Activated naive CD4-positive, alpha-beta T cell treated with Interleukin-2 at 50 U/mL for 16 hours (primary cell): ENCODE measurements at places on chromosomes 6 and 20.
A peak's percentile ranks its signal among the peaks of the same experiment; 100 is the strongest.

DNA sequence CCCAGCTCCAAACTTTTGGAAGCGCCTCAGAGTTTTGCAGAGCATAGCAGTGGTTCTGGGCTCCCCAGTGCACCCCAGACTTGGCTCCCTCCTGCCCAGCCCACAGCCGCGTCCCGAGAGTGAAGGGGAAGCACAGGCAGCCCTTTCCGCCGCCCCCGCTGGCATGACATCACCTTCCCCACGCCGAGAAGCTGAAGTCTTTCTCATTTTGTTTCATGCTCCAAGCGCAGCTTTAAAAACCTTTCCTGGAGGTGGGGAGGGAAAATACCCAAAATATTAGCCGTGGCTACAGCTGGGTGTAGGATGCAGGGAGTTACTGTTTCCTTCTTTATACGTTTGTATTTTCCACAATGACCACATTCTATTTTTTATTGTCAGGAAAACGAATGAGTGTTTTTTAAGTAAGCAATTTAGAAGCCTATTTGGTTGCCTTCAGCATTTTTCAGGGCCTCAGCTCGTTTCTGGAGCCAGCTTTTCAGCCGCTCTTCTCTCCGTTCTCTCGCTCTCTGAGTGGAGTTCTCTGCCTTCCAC, 72.9 kb downstream of the SNX5 start:
- peak; percentile 59 for DNase-seq

DNA sequence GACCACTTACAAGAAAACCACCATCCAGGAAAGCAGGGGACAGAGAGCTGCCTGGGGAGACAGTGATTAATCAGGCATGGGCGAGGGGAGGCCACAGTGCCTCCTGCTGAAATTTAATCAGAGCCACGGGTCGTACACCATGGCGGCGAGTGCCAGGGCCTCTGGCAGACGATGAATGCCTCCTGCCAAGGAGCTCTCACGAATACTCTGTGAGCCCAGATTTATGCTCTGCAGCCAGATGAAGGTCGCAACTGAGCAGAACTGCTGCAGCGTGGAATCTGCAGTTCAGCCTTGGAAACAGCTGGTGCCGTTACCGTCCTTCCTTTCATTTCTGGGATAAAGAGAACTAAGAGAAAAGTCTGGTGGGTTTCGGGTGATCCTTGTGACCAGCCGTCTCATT, 85.6 kb downstream of the BFSP1 start:
- DNase-seq, result no peak

DNA sequence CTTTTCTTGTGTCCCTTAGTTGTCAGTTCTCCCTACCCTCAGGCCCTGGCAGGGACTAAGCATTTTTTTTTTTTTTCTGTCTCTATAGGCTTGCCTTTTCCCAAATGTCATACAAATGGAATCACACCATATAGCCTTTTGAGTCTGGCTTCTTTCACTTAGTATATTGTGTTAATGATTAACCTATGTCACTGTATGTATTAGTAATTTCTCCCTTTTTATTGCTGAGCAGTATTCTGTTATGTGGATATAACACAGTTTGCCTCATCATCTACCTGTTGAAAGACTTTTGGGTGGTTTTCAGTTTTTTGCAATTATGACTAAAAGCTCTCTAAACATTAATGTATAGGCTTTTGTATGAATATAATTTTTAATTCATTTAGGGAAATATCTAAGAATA, 16.0 kb upstream of the FBXO30 start:
- DNase-seq, result no peak

DNA sequence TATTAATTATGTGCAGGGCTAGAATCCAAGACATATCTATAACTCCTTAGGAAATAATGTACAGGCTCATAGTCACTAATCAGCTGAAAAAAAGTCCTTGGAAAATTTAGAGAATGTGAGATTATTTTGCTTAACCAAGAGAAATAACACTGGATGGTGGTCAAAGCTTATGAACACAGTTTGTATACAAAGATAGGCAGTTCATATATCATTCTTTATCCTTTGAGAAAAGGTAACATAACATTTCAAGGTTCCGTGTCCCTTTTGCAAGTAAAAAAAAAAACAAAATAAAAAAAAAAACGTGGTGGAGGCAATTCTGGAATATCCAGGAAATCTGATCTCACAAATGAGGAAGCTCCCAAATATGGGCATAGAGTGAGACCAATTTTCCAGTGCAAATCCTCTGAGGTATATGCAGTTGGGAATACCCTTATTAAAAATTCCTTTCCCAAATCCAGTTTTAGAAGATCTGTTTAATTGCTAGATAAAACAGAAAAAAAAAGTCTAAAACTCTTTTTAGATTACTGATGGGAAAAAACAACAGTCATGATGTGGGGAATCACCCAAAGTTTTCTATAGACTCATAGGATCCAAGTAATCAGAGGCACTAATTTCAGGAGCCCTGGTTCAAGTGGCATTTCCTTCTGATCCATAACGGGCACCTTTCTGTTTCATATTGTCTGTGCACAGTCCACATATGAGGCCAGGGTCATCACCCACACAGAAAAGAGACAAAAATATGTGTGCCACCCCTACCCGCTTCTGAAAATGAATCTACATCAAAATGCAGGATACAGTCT, 17.7 kb upstream of the TNFAIP3 start:
- DNase-seq, result peak; percentile 28

- DNase-seq, result peak; percentile 34
These were observed 8.0 kb upstream of the SLC17A3 start for GRCh38 chr6:25882051-25882496.

GRCh38 chr6:127180426-127180825, 62.0 kb downstream of the RSPO3 start:
- DNase-seq, result no peak
